ENCODE measurements at places on chromosomes 3 and 15.

DNA sequence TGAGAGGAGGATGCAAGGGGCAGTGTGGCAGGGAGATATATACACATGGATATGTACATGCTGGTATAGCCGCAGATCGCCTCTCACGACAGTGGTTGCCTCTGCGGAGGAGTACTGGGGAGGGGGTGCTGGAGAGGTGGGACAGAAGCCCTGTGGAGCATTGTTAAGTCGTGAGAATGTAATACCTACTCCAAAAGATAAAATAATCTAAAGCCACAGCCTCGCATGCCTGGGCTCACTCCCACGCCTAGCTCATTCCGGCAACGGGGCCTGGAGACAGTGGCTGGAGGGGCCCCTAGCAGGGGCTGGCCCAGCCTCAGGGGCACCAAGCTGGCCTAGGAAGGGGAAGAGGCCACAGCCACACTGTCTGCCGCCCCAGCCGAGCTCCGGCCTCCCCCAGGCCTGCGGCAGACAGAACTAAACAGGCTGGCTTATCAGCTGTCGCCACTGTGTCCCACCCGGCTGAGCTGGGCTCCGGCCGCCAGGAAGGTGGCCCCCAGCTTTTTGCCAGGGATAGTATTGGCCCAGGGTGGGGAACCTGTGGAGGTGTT lies 65.1 kb upstream of the LCTL start:
- no peak for DNase-seq

DNA sequence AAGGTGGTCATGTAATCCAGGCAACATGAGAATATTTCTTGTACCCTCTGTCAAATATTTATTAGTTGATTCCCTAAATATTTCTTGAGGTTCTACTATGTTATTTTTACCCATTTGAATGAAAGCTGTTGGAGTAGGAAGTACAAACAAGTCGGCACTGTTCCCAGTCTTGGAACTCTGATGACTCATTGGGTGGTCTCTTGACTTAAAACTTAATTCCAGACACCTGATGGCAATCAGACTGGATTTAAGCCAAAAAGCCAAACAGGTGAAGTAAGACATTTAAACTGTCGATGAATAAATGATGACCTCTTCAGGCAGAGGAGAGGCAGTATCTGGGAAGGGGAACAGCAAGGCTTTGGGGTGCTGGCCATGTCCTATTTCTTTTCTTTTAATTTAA lies 22.8 kb downstream of the C2CD4A start:
- no peak for DNase-seq

DNA sequence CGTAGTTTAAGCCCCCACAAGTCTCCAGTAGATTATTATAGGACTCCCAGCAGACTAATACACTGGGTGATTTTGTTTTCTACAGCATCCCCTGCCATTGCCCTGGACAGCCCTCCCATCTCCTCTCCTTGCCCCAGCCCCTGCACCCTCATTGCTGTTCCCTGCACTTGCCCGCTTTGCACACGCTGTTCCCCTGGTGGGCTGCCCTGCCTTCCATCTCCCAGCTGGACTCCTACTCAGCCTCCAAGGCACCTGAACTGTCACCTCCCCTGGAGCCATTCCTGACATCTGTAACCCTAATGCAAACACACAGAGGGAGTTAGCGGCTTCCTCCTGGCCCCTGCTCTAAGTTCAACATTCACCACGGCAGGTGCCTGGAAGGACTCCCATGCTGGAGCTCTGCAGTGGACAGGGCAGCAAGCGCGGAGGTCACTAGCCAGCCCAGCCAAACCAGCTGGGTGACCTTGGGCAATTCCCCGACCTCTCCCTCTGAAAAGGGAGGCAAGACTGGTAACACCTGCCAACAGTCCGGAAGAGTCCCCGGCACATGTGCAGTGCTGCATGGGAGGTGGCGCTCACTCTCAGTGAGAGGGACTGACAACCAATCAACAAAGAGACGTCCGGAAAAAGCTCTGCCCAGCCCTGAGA lies 38.8 kb upstream of the IQSEC1 start:
- DNase-seq = no peak

DNA sequence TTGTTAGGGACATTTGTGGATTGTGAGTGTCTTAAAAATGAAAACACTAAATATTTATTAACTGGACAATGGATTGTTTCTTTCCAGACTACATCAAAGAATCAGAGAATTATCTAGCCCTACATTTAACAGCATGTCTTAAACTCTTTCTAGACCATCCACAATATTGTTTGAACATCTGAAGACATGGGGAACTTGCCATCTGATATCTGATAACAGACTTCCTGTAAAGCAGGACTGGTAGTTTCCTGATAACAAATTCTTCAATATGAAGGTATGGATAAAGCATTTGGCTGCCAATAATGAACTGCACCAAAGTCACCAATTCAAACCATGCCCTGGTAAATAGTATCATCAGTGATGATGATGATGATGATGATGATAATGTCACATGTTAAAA lies 26.2 kb upstream of the HACD2 start:
- no peak for DNase-seq

DNA sequence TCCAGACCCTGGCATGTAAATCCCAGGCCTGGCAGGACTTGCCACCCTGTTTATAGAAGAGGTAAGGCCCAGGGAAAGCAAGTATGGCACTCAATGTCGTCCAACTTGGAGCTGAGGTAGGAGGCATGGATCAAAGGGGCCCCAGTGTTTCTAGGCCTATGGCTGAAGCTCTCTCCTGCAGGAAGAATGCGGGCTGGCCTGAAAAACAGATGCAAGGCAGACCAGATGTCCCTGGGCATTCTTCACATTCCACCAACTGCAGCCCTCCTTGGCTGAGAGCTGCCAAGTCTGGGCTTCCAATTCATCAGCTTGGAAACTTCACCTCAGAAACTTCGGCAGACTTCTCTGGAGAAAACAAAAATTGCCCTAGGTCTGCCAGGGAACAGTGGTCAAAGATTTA lies 22.2 kb downstream of the MESD start:
- no peak for DNase-seq

DNA sequence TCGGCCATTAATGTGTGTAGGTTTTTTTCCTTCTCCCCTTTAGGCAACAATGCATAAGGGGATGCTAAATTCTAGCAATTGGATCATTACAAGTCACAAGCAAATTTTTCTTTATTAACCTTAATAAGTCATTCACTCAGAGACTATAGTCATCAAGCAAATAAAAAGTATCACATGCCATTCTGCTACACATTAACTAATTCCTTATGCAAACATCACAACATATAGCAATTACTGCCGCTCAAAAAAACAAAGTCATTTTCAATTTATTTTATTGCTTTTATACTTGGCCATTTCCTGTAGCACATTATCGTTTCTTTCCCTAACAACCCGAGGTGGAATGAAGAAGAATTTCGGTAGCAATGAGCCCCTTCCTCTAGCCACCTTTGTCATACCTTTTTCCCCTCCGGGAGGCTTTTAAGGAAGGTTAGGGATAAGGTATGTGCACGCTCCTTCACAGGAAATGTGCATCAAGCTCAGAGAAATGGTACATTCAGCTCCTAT lies 421.2 kb downstream of the TIGIT start:
- DNase-seq = no peak

GRCh38 chr3:44762170-44762677 lies 630 bp downstream of the KIF15 start:
- no peak for DNase-seq

- DNase-seq = no peak
Observed at GRCh38 chr3:53104762-53105161, 25.5 kb downstream of the RFT1 start.

- DNase-seq = no peak
Observed at GRCh38 chr15:39581793-39582285, 960 bp downstream of the THBS1 start.

DNA sequence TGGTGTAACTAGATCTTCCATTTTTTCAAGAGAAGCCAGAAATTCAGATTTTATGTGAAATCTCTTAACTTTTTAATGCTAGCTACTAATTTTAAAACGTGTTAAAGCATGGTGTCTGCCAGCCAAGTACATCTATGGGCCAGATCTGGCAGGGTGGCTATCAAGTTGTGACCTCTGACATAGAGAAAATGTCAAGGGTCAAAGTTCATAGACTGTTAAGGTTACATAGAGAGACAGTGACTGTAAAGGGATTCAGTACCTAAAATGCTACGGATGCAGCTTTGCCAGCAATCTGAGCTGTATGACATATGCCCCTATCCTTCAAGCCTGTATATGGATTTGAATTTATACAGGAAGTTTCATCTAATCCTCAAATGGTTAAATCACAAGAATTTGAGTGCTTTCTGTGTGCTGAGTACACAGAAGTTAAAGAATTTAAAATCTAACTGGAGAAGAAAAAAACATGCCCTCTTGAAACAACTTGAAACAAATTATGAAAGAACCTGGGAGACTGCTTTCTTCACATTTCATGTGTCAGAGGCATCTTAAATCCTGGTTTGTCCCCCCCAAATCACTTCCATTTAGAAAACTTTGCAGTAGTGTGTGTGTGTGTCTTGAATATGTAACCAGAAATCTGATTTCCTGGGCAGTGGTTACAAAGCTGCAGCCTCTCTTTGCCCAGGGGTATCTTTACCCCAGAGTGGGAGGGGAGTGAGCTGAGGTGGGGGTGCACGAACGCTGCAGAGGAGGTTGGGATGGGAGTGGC lies 895 bp upstream of the ARHGAP31 start:
- DNase-seq = no peak

- no peak for DNase-seq
Observed at GRCh38 chr15:88747111-88747510, 56.1 kb upstream of the ACAN start.

GRCh38 chr3:181174022-181174421 lies 184.5 kb upstream of the DNAJC19 start:
- no peak for DNase-seq

- no peak for DNase-seq
Observed at GRCh38 chr15:53404930-53405493, 354.5 kb downstream of the WDR72 start.

DNA sequence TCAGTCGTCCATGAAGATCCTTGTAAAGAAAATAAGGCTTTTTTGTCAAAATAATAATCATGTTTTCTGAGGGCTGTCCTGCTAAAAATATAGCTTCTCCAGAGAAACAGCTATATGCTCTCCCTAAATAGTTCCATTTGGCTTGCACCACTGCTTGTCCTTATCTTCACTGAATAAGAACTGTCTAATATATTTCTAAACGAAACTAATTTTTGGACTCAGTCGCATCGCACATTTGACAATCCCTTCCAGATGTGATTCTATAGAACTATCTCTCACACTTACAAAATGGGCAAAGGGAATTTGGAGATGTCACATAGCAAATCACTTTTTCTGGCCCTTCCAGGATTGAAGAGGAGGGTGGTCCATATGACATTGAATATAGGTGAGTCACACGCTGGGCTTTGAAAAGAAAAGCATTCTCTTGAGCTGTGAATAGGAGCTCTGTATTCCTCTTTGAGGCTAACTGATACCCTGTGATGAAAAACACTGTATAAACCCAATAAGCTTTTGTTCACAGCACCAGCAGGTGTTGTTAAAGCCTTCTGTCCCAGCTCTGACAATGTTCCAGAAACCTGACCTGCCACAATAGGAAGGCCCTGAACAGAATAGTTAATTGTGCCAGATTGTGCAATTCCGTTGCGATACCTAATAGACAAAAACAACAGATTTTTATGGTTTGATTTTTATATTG lies 1144.2 kb downstream of the ROBO2 start:
- no peak for DNase-seq

DNA sequence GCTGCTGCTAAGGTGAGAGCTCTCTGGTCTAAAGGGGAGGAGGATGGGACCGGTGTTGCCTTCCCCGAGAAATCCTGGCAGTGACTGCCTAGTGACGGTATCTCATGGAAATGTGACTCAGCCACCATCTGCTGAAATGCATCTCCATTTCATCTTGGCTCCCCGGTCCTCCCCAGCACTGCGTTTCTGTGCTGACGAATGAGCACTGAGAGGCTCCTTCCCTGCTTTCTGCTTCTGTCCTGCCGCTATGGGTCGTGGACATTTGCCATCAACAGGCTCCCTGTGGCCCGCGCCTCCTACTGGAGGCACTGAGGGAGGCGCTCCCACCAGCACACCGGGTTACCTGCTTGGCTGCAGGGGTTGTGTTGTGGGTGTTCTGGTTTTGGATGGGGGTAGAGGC lies 13.5 kb upstream of the SEC13 start:
- no peak for DNase-seq

- no peak for DNase-seq
Observed at GRCh38 chr15:79084308-79084968, 6.1 kb downstream of the RASGRF1 start.

- no peak for DNase-seq
Observed at GRCh38 chr3:39808467-39809180, 785 bp upstream of the MYRIP start.

DNA sequence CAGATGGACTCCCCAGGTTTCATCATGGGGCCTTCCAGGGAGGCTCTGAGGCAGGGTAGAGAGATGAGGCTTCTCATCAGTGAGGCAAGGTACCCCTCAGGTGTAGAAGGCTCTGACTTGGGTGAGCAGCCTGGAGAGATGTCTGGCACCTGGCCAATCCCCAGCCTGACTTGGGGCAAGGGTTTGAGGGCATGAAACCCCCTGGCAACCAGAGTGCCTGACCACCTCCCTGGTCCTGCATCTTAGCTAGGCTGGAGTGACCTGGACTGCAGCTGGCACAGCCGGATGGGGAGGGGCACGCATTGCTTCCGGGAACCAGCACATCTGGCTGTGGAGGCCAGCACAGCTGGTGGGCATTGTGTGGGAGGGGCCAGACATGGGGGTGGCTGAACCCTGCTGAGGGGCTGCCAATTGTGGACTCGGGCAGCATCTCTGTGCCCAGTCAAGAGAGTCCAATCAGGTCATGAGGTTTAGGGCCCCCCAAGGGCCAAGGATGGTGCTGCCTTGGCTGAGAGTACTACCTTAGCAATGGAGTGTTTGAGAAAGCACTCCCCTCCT lies 1.9 kb downstream of the ZBTB47 start:
- no peak for DNase-seq

DNA sequence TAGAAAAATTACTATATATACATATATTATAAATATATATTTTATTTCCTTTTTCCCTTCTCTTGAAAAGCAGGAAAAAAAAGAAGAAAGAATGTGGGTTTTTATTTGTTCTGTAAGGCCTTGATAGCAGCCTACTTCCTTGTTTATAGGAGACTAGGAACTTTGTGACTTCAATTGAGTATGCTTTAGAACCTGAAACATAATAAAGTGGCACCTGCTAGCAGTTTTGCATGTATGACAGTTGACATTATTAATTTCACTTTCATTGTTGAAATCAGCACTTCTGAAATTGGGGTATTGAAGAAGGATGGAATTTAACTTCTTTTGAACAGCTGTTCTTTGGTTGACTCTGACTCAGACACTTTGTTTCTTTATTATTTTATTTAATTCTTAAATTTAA lies 56.9 kb downstream of the GLCE start:
- no peak for DNase-seq

GRCh38 chr3:194197981-194198695 lies 62.2 kb downstream of the HES1 start:
- DNase-seq = no peak

DNA sequence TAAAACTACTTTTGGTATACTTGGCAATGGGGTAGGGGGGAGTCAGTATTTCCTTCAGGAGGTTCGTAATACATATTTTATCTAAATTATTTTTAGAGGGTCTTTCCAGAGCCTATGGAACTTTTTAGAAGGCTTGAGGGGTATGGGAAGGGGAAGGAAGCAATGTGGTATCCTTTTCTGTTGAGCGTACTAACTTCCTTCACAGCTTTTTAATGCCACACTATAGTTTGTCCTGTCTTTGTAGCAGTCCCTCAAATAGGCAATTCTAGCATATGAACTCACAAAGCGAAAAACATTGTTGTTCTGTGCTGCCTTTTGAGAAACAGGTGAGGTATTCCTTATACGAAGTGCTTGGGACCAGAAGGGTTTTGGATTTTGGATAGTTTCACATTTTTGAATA lies 22.3 kb upstream of the P2RY13 start:
- DNase-seq = no peak
